ENCODE measurements at places on chromosomes 6 and 20. TPM values are rescaled to one million over a fixed set of nuclear protein-coding genes. Genes with fewer than 3 reads are reported as not detected.

The BMP7 gene
- polyA plus RNA-seq = not detected

The NFS1 gene
- 9.7 TPM for polyA plus RNA-seq

The ADTRP gene
- polyA plus RNA-seq = 109 TPM

The C4B gene
- not detected for polyA plus RNA-seq

The LRRC73 gene
- polyA plus RNA-seq = not detected

The VIP gene
- polyA plus RNA-seq = not detected

The FAXC gene
- polyA plus RNA-seq = not detected

The KIAA0408 gene
- not detected for polyA plus RNA-seq

The CAP2 gene
- not detected for polyA plus RNA-seq

The DSP gene
- polyA plus RNA-seq = not detected

The IYD gene
- not detected for polyA plus RNA-seq

The GSTA2 gene
- not detected for polyA plus RNA-seq

The GNAS-AS1 gene
- polyA plus RNA-seq = not detected

The SYNDIG1 gene
- polyA plus RNA-seq = not detected

The PPP1R16B gene
- 19.8 TPM for polyA plus RNA-seq

The RBM12 gene
- polyA plus RNA-seq = 48.9 TPM

The DEFB132 gene
- not detected for polyA plus RNA-seq

The MUC22 gene
- not detected for polyA plus RNA-seq

The COL9A3 gene
- polyA plus RNA-seq = not detected

The IDH3B gene
- 135 TPM for polyA plus RNA-seq

The FAM217B gene
- polyA plus RNA-seq = 20.4 TPM

The HDDC2 gene
- 116 TPM for polyA plus RNA-seq

The KHDC1 gene
- 1.2 TPM for polyA plus RNA-seq

The FOXF2 gene
- polyA plus RNA-seq = not detected

The DPPA5 gene
- polyA plus RNA-seq = not detected

The PKIB gene
- polyA plus RNA-seq = 1.2 TPM

The ZKSCAN4 gene
- 6.6 TPM for polyA plus RNA-seq
